Stimulated activated CD8-positive, alpha-beta memory T cell treated with anti-CD3 and anti-CD28 coated beads, Interleukin-7, amount 100 ng/mL, for 48 hours (primary cell): ENCODE measurements at places on chromosomes 2 and 18.

DNA sequence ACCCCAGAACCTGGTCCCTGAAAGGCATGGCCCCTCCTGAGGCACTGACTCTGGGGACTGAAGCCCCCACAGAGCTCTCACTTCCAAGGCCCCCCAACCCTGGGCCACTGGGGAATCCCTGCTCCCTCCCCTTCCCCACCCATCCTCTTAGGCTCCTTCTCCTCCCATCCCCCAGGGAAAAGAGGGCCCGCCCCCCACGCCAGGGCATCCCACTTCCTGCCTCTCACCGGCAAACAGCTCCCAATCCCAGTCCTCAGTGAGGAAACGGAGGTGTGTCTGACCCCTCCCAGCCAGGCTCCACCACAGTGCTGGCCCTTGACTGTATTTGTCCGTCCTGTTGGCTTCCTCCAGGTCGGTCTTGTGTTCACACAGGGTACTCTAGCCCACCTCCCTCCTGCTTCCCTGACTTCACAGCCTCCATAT is 35.0 kb upstream of the PTMA start:
- DNase-seq: no peak

DNA sequence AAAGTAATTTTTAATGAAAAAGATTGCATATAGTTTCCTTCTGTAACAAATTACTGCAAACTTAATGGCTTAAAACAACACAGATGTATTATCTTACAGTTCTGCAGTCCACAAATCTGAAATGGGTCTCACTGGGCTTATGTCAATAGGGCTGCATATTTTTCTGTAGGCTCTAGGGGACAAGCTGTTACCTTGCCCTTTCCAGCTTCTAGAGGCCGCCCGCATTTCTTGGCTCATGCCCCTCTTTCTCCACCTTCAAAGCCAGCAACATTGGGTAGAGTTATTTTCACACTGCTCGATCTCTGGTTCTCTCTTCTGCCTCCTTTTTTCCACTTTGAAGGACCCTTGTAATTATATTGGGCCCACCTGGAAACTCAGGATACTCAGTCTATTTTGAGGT is 16.7 kb downstream of the COPS8 start:
- no peak for DNase-seq

DNA sequence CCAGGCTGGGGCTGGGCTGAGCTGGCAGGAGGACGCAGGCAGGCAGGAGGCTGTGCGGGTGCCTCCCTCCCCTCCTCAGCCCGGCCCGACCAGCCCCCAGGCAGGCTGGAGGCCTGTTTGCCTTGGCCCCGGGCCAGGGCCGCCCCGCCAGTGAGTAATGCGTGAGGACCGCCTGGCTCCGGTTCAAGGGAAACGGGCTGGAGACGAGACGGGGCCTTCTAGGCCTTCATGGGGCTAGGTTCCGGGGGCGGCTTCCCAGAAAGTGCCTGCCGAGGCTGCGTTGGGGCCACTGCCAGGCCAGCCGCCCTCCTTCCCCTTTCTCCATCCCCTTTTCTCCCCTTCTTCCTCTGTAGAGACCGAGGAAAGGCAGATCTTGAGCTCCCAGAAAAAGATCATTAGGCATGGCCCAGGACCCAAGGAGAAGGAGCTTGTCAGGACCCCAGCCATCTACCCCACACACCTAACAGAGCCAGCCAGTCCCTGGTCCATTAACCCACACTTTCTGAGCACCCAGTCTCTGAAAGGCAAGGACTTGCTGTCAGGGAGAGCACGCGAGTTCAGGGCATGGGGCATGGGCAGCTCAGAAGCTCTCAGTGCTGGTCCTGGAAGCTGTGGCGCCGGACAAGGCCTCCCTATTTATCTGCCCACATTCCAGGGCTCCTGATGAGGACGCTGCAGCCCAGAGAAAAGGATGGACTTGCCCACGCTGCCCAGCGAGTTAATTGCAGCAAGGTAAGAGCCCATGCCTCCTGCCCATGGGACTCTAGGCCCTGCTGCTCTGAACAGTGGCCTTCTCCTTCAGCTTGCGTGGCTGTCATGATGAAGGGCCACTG is 48.5 kb downstream of the SMAD7 start:
- no peak for DNase-seq

DNA sequence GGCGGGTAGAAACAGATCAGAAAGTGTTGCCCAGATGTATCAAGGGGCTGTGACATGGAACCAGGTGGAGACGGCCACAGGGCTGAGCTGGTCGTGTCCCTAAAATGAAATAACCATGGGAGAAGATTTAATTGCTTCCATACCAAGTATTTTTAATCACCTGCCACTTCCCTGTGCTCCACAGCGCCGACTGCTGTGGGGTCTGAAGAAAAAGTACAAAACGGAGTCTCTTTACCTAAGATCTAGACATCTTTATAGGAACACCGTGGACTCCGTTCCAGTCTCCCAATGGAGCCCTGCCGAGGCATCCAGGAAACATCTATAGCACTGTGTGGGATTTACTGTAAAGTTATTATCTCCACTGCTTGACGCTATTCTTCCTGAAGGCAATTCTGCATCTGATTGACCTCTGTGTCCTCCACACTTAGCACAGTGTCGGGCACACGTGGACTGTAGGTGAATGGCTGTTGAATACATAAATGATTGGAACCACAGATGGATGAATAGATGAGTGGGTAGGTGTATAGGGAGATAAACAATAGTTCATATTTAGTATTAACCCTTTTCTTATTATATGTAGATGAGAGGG is 21.6 kb upstream of the GYPC start:
- DNase-seq: no peak

- DNase-seq: no peak
Observed at GRCh38 chr2:25964891-25965290, 17.4 kb downstream of the KIF3C start.

GRCh38 chr2:61504949-61505348 is 33.2 kb downstream of the XPO1 start:
- no peak for DNase-seq

DNA sequence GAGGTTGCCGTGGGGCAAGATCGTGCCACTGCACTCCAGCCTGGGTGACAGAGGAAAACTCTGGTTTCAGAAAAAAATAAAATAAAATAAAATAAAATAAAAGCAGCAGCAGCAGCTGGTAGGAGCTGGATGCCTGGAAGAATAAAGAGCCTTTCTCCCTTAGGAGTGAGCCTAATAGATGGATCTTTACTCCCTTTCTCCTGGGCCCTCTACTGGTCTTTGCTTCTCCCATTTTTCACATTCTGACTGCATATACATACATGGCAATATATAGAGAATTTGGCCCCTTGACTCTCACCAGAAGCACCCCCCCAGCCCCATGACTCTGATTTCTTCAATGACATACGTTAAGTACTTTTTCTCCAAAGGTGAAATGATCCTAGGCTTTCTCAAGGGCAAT is 9.8 kb upstream of the MALT1 start:
- no peak for DNase-seq

- no peak for DNase-seq
Observed at GRCh38 chr18:64208516-64208915, 59.6 kb upstream of the LINC00305 start.

DNA sequence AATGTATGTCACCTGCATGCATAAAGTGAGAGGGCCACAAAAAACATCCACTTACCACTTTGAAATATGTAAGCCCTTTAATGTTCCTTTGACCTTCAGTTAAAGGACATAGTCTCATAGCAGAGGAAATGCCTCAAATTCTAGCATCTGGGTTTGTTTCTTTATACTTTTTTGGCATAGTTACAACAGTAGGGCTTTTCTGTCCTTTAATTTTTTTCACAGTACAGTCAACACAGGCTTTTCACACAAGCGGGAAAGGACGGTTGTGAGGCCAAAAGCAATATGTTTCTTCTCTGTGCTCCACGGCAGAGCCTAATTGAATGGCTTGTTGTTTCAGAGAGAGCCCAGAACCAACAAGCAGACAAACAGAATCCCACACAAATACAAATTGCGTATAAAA is 57.6 kb downstream of the CRIM1 start:
- DNase-seq: no peak

GRCh38 chr2:133589456-133589855 is 21.2 kb upstream of the NCKAP5 start:
- DNase-seq: no peak

- no peak for DNase-seq
Observed at GRCh38 chr2:219596954-219597551, 604 bp upstream of the STK11IP start.

- no peak for DNase-seq
Observed at GRCh38 chr2:23653326-23653725, 268.3 kb downstream of the KLHL29 start.

DNA sequence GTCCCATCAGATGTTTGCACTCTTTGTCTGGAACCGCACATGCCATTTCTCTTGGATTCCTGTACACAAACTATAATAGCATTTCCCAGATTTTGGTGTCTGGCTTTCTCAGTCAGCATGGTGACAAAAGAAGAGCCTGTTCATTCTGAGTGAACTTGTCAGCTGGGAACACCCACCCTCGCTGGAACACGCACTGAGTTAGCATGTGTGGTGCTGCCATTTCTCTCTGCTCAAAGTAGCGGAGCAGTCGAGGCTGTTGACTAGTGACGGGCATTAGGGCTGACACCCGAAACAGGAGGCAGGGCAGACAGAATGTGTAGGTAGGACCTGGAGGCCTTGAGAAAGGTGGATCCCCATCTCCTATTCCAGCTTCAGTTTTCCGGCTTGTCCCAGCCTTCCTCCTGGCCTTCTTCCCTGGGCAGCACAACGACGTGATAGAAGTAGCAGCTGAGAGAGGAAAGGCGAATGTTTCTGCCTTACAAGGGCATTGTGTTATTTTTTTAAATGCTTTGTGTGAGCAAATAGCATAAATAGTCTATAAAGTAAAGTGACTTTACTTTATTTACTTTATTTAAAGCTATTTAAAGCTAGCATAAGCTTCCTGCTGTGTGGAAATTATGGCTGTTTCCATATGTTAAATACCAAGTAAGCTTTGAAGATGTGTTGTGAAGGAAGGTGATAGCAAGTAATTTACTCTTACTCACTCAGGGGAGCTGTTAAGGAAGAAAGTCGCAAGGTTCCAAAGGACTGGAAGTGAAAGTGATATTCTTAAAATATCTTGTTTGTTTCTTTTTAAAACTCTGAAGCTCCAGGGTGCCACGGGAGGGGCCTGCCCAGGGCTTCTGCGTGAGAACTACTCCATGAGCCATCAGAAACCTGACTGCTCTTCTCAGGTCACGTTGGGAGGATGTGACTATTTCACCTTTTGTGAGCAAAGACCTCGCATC is 272.6 kb downstream of the NEDD4L start:
- DNase-seq: no peak

DNA sequence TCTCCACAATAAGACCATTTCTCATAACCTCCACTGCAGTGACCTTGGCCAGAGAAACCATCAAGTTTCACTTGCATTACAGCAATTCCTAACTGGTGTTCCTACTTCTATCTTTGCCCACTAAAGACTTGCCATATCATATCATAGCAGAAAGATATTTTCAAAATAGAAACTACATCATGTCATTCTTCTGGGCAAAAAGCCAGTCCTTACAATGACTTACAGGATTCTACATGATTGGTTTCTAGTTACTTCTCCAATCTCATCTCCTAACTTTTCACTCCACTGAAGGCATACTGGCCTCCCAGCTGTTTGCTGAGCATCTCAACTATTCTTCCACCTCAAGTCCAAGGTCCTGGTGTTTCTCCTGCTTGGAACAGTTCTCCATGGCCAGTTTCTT is 151.4 kb downstream of the HNMT start:
- no peak for DNase-seq

DNA sequence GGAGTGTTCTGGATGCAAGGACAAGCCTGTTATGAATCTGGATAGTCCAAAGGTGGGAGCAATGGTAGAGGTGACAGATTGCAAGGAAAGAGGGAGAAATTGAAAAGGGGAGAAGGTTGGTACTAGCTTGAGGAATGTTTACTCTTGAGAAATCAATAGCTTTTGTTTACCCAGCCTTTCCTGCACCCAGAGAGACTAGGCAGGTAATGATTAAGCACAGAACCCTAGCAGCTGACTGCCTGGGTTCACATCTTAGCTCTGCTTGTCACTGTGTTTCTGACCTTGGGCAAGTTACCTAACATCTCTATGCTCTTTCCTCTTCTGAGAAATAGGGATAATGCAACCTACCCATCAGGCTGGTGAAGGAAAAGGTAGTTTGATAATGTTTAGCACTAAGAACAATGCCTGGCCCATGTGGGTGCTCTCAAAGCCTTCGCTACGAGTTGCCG is 178.6 kb downstream of the MGAT5 start:
- DNase-seq: no peak

DNA sequence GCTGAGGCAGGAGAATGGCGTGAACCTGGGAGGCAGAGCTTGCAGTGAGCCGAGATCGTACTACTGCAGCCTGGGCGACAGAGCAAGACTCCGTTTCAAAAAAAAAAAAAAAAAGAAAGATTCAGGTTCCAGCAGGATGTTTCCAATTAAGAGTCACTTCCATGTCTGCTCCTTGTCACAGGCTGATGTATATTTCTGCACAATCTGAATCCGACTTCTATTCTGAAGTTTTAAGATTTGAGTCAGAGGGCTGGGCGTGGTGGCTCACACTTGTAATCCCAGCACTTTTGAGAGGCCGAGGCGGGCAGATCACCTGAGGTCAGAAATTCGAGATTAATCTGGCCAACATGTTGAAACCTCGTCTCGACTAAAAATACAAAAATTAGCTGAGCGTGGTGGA is 24.7 kb downstream of the SNRPD1 start:
- DNase-seq: no peak

- no peak for DNase-seq
Observed at GRCh38 chr2:230774348-230774951, 61.8 kb downstream of the CAB39 start.

DNA sequence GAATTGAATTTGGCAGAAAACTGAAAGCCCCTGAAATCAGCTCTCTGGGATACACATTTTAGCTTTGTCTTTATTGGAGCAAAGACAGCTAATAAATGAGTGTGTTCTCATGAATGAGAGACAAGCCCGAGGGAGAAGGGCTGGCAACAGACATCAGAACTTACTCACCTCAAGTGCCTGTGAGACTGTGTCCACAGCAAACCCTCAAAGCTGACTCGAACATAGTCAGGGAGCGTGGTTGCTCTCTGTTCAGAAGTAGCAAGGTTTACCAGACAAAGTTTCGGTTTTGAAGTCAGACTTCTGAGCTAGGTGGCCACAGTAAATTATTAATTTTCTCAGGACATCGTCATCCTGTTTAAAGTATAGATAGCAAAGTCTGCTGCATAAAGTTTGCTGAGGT is 207.9 kb downstream of the CMPK2 start:
- DNase-seq: no peak

- DNase-seq: no peak
Observed at GRCh38 chr2:239946562-239946863, 78.6 kb downstream of the NDUFA10 start.

DNA sequence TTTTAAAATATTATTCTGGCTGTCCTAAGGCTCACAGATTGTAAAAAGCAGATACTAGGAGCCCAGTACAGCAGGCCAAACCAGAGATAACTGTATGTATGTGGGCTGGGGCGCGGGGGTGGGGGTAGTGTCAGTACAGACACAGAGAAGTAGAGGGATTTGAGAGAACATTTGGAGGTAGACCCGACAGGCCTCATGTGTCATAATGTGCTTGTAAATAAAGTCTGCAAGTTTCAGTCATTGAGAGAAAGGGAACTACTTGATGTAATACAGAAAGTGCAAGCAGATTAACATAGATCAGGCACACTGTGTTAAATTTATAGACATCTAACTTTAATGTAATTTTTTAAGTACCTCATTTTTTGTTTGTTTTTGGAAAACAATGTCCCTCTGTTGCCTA is 7.4 kb upstream of the POLI start:
- peak; percentile 23 for DNase-seq

GRCh38 chr18:23397907-23398306 is 55.2 kb upstream of the RIOK3 start:
- no peak for DNase-seq
